NCI-H1105 treated with DMSO at 0.1 percent for 48 hours (cell line): ENCODE measurements at places on chromosomes 7 and 10.

DNA sequence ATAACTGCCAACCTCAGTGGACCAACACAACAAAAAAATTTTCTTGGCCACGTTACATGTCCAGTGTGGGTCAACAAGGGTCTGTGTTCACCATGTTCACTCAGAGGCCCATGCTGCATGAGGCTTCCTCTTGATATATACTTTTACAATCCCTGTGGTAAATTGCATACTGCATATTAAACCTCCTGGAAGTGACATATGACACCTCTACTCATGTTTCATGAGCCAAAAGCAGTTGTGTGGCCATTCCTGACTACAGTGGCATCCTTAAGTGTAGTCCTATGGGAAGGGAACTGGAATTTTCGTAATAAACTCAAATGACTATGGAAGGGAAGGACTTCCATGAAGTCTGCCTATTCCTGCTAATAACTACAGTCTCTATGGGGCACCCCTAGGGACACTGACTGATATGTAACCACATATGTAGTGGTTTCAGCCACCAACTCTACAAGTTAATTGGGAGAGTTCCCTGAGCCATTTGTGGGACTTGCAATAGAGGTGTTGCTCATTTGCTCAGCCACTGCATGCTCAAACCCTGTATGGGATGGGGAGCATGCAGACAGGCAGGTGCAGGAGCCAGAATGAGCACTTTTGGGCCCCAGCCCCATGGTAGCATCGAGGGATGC lies 9.7 kb downstream of the DYNC1I1 start:
- DNase-seq = no peak

DNA sequence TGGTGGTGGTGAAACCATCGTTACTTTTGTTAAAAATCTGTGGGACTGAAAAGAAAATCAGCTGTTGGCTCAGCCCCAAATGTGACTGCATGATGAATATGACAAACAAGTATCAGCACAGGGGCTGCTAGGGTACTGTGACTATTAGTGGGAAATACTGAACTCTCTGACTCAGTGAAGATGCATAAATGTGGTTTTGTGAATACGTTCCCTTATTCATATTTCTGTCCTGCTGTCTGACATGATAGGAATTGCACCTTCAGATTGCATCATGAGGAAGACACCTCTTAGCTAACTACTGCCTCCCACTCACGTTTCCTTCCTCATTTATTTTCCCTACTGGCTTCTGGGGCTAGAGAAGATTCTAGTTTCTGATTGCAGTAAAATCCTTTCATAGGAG lies 1.4 kb downstream of the CLEC5A start:
- DNase-seq = no peak

- DNase-seq = no peak
These were observed 148.8 kb upstream of the NPY start for GRCh38 chr7:24135003-24135817.

DNA sequence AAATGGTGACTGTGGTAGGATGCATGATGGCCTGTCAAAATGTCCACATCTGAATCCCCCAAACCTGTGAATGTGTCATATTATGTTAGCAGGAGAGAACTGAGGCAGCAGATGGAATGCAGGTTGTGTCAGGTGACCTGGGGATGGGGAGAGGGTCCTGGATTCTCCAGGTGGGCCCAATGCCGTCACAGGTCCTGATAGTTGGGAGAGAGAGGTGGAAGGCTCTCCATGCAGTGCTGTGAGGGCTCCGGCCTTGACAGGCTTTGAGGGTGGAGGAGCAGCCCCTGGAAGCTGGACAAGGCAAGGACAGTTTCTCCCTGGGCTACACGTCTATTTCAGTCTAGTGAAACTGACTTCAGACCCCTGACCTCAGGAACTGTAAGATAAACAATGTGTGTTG lies 330.9 kb upstream of the ZNF32 start:
- DNase-seq = no peak

GRCh38 chr7:47938574-47939165 lies 9.6 kb downstream of the PKD1L1 start:
- DNase-seq = no peak

- DNase-seq = no peak
These were observed 43.7 kb downstream of the HTRA1 start for GRCh38 chr10:122505011-122505410.

DNA sequence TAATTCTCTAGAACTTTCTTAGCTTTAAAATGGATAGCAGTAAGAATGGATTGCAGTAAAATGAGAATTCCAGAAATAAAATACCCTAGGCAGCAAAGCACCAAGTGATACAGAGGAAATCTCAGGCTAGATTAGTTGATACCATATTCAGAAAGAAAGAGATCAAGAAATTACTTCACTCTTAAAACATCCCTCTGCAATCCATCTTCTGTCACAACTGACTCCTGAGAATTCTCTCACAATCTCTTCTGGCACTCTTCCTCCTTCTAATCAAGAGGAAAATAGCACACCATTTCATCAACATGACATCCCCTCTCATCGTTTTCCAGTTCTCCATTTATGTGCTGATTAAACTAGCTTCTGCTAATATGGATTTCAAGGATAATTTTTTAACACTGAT lies 42.2 kb upstream of the LAMB1 start:
- no peak for DNase-seq

GRCh38 chr7:44431091-44431608 lies 59.3 kb downstream of the NUDCD3 start:
- DNase-seq = no peak

DNA sequence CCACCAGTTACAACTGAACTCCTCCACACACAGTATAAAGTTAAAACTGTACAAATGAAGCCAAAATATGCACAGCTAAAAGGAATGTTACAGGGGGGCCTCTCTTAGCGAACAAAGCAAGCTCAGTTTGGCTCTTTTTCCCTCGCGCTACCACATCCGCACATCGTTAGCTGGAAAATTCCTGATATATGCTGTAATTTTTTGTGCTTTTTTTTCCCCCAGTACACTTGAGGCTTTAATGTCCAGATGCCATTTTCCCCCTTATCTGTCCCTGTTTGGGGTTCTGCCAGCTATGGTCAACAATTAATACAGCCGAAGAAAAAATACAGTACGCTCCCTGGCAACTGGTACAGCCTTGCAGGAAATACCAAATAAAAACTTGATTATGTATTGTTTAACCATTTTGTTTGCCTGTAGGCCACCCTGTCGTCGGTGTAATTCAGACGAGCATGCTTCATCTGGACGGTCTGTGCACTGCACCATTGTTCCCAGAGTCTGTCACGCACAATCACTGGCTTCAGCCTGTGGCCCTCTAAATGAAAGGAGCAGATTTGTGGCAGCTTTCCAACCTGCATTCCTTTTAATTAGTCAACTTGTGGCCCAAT lies 108.1 kb upstream of the FAM133B start:
- DNase-seq = peak; percentile 43

- DNase-seq = no peak
These were observed 297.5 kb downstream of the HDAC9 start for GRCh38 chr7:18792871-18793595.

DNA sequence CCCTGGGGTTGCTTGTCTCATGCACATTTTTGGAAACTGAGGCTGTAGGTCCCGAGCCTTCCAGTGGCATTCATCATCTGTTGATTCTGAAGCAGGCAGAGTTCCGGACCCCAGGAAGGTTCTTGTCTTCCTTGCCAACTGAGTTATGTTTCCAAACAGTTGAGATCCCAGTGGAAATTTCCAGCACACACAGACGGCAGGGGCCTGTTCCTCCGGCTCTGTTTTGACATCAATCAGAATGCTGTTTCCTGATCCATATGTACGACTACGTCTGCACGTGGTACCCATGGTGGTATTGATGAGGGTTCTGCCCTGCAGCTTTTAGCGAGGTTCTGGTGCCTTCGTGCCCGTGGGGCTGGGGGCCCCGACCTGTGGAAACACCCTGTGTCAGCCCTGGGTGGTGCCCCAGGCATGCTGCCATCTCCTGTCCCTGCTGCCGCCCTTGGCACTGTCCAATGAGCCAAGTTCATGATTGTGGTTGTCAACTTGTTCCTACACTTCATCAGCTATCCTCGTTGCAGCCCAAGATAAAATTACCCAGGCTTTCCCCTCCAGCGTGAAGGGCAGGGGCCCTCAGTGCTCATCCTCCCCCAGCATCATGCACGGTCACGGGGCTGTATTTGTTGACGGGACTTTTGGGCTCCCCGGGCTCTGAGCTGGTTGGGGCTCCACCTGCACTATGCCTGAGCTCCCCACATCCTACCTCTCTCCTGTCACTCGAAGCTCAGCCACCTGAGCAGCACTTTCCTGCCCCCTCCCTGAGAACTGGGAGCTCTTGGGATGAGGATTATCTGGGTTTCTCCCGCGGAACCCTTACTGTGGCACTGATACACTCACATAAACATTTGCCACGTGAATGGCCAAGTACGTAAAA lies 7.8 kb upstream of the DPYSL4 start:
- no peak for DNase-seq

DNA sequence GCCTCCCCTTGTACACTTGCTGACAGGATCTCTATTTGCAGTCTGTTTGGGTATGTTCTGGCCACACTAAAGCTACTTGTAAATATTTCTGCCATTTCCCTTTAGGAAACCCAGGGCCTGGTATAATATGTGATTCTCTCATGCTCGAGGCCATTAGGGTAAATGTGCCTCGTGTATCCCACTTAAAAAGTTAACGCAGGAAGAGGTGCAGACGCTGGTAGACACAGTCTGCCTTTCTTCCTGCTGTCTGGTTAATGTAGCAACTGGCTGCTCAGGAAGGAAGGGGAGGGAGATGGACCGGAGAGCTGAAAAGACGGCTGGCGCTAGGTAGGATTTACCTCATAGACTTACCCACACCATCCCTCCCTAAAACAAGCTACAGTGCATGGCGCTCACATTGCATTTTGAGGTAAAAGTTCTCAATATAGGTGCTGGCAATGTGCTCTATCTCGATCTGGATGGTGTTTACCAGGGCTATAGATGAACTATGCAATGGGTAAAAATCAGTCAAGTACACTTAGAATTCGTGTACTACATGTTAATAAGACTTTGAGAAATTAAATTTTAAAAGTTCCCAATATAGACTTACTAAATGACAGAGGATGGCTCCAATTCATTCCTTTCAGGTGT lies 125.9 kb downstream of the JAZF1 start:
- no peak for DNase-seq

DNA sequence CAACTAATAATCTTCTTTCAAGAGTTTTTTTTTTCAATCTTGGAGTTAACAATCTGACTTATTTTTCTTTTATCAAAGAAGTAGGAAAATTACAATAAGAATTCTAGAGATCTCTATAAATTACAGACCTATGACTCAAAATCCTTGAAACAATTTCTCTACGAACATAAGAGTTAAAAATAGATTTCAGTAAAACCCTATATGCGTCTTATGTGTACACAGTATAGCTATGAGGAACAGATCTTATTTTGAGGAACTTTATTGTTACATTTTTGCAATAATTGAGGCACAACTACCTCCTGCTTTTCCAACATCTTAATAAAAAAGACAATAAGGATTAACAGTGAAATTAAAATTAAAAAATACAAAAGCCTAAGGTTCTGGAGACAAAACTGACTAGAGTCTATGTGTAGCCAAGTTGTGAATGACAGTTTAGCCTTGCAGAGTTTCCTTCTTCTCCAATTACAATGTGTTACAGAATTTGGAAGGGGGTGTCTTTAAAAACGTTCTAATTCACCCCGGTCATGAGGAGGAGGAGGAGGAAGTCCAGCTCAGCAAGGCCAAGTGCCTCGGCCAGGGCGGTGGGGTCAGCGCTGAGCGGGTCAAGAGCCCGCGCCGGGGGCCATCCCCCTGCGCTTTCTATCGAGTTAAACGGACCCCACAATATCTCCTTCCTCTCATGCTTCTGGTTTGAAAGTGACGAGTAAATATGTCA lies 40.5 kb downstream of the AMZ1 start:
- DNase-seq = no peak

- DNase-seq = no peak
These were observed 284.9 kb upstream of the COBL start for GRCh38 chr7:51601461-51601860.

- DNase-seq = peak; percentile 46
These were observed 16.2 kb upstream of the FAM204A start for GRCh38 chr10:118358327-118358726.

GRCh38 chr10:124079864-124080263 lies 13.5 kb downstream of the CHST15 start:
- DNase-seq = no peak

DNA sequence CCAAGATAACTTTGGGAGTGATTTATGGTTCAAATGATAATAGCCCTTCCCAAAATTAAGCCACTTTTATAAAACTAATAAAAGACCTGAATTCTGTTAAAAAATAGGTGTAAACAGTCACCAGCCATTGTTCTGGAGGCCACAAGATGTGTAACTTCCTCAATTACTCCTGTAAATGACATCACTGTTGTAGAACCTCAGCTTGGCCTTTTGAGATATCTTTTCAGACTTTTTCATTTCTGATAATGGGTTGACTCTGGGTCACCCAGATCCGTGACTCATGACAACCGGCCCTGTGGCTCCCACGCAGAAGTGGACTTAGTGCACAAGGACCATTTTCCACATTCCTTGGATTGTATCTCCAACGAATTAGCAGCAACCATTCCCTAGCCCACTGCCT lies 106.6 kb downstream of the DKK1 start:
- DNase-seq = no peak
